ENCODE measurements at places on chromosomes 7 and 10.
A peak's percentile ranks its signal among the peaks of the same experiment; 100 is the strongest.

DNA sequence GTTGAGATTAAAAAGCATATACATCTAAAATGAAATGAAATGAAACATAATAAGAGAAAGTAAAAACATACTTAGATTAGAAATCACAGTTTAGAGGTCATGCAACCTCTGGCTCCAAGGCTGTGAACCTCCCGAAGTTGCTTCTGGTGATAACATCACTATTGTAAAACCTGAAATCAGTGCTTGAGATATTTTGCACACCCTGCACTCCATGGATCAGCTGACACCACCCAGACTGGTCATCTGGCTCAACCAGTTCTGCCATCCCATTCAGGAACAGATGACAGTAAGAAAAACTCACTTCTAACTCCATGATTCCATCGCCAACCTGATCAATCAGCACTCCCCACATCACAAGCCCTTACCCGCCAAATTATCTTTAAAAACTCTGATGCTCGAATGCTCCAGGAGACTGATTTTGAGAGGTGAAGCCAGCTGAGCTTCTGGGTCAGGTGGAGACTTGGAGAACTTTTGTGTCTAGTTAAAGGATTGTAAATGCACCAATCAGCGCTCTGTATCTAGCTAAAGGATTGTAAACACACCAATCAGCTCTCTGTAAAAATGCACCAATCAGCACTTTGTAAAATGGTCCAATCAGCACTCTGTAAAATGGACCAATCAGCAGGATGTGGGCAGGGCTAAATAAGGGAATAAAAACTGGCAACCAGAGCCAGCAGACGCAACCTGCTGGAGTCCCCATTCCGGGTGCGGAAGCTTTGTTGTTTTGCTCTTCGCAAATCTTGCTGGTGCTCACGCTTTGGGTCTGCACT is 162.6 kb upstream of the MAGI2 start:
- DNase-seq = no peak

DNA sequence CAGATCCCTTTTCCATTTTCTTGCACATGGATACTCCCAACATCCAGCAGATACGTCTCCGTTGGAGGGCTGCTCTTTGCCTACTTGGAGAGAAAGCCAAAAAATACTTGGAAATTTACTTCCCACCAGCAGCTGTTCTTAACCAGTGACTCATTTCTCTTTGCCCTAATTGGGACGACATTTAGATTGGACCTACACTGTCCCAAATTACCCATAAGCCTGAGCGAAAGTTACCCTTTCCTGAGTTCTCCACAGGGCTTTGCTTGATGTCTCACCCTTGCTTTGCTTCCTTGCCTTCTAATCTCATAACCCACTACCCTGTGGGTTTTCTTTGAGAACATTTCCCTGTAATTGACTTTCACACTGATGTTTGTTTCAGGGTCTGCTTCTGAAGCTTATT is 48.1 kb downstream of the SAMD8 start:
- no peak for DNase-seq

GRCh38 chr7:32385316-32385956 is 104.7 kb downstream of the LSM5 start:
- no peak for DNase-seq

- no peak for DNase-seq
Observed at GRCh38 chr7:106793015-106793975, 71.8 kb upstream of the PIK3CG start.

DNA sequence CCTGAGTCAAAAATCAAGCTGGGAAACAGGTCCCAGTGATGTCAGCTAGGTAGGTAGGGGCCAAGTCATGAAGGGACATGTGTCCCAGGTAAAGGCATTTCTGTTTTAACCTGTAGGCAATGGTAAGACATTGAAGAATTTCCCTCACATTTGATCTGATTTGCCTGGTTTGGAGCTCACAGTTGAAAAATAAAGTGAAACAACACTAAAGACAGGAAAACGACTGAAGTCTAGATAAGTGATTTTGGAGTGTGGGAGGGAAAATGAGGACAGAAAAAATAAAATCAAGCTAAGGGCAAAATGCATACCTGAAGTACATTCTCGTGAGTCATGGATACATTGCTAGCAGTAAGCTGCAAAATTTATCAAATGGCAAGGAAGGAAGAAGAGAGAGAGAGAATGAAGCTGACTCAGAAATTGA is 169.9 kb downstream of the SKIDA1 start:
- DNase-seq = no peak

DNA sequence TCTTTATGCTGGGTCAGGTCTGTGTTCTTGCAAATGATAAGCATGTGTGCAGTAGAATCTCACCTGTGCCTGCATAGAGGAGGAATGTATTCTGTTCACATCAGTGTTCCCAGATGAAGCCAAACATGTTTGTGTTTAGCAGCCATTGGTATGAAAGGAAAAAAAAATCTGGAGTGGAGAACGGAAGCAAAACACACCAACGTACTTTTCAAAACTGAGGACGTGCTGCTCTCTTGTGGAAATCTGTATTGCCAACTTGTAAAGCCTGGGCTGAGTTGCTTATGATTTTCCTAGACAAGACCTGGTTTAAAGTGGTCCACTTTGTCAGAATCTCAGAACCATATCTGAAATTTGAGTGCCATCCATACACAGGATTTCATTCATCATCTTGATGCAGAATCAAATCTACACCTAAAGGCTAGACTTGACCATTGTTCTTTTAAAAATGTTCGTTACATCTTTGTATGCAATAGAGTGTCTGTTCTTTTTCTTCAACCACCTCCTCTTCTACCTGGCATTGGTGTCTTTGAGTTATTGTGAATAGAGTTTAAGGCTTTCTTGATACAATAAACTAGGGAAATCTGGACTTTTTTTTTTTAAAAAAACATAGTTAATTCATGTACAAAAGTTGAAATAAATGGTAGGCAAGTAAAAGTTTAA is 367.7 kb downstream of the PHF14 start:
- peak; percentile 31 for DNase-seq

GRCh38 chr7:150339409-150339809 is 2.0 kb downstream of the RARRES2 start:
- no peak for DNase-seq

GRCh38 chr7:155847821-155848435 is 35.7 kb upstream of the SHH start:
- no peak for DNase-seq

DNA sequence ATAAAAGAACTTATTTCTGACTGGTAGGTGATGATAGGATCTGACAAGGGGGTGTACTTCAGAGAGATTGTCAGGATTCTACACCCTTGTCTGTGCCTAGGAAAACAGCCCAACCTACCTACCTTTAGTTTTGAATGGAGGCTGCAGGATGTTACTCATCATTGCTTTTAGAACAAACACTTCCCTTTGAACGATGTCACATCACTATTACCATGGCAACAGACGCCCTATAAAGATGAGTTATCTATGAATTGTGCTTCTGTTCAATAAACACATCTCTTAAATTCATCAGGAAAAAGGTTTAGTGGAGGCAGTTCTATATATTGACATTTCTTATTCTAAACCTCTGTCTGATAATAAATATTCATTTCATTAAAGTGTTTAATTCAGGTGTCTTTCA is 362.4 kb downstream of the CNTNAP2 start:
- DNase-seq = no peak

GRCh38 chr7:117776224-117776623 is 97.0 kb downstream of the CTTNBP2 start:
- peak; percentile 7 for DNase-seq

DNA sequence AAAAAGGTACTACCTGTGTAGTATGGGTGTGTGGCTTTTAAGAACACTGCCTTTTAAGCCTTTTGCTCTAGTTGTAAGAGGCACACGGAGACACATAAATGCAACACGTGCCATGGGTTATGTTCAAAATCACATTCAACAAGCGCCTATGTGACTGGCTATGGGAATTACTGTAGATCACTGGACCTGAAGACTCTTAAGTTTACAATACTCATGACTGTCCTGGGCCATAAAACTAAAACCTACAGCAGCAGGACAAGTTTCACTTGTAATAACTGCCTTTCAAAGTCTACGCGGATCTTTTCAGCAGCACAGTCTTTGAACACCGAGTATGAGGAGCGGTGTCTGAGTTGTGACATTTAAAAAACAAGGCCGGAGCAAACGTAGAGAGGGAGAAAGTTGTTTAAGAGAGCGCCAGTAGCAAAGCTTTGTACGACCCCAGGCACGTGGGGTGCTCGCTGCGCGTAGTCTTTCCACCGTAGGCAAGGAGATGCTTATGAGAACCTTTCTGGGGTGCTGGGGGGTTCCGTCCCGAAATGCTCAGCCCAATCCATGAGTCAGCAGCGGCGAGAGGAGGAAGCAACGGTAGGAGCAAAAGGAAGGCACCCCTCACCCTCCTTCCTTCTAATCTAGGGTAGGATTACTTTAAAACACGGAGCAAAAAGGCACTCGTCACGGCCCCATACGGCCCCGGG is 662 bp downstream of the DNAJC2 start:
- peak; percentile 33 for DNase-seq

DNA sequence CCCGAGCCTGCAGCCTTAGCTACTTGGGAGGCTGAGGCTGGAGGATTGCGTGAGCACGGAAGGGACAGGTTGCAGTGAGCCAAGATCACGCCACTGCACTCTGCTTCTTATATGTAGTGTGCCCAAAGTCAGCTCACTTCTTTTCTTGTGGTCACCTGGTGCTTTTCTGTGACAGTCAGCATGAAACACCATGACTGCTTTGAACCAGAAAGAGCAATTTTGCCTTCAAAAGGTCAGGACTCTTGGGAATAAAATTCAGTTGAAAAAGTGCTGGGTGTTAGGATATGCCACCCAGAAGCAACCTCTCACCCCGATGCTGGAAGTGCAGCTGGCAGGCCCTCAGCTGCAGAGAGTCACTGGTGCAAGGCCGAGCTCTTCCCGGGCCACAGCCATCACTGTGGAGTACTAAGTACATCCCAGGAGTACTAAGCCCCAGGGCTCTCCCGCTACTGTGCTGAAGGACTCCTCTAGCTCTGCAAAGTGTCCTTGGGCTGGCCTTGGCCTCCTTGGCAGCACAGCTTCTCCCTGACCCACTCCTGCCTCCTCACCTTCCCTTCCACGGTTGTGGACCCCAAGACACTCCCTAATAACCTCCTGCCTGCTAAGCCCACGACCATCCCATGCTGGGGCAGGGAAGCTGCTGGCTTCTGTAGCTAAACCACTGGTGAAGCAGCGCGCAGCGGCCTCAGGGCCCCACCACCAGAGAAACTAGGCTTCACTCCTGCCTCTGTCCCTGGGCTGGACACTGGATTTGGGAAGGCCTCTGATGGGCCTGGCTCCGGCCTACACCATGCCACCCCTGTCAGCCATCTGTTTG is 17.6 kb upstream of the GDI2 start:
- no peak for DNase-seq

- DNase-seq = no peak
Observed at GRCh38 chr10:101103430-101103829, 27.7 kb upstream of the TLX1 start.

DNA sequence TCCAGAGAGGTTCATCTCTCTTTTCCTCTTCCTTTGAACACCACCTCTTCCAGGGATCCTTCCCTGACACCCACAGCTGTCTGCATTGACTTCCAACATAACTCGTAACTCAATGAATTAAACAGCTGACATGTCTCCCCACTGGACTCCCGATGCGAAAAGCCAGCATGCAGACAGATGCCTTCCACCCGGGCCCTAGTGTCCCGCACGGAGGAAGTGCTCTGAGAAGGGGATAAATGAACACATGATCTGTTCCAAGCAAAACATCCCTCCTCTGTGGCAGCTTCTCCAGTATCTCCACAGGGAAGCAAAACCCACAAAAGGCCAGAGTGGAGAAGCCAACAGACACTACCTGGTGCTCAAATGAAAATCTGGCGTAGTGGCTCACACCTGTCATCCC is 28.3 kb downstream of the OGDHL start:
- no peak for DNase-seq

DNA sequence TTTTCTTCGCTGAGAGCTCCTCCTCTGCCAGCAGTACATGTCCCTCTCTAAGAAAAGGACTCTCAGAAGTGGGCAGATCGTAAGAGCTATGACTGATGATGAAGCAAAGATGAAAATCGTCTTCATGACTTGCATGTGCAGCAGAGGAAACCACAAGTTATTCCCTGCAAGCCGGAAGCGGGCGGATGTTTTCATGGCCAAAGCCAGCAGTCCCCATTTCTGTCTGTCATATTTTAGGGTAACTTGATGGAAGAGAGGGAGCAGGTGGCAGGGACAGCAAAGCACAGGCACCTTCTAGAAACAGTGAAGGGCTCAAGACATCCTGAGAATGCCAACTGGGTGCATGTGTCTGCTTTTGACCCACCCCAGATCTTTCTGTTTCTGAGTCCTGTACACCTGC is 19.9 kb downstream of the KLF6 start:
- DNase-seq = peak; percentile 57

Measured in inflammatory macrophage treated with lipopolysaccharide for 1 hour (primary cell).